Activated naive CD8-positive, alpha-beta T cell treated with anti-CD3 and anti-CD28 coated beads, Interleukin-2, amount 50 U/mL, for 16 hours (primary cell): ENCODE measurements at places on chromosomes 4 and X.

DNA sequence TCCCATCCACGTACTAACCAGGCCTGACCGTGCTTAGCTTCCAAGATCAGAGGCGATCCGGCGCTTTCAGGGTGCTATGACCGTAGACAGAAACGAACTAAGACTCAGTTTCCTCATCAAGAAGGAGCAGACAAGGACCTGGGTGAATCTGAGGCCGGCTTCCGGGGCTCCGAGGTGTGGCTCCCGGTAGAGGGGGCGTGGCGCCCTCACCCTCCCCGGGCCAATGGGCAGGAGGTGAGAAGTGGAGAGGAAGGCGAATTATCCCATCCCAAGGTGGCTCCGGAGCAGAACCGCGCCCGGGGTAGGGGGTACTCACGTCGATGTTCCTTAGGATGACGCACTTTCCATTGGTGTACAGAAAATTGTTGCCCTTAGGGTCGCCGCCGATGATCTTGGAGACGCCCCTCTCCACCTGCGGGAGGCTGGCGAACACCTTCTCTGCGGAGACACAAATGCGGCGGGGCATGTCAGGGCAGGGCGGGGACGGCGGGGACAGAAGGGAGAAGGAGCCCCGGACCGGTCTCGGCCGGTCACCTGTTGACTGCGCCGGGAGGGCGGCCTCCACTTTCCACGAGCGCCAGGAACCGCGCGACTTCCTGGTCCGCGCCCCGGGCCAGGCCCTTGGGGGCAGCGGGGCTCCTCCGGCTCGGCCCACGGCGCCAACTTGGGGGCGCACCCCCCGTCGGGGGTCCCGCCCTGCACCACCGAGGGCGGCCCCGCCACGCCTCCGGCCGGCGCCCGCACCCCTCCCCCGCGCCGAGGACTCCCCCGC is 616 bp downstream of the WDR1 start:
- peak; percentile 26 for DNase-seq

DNA sequence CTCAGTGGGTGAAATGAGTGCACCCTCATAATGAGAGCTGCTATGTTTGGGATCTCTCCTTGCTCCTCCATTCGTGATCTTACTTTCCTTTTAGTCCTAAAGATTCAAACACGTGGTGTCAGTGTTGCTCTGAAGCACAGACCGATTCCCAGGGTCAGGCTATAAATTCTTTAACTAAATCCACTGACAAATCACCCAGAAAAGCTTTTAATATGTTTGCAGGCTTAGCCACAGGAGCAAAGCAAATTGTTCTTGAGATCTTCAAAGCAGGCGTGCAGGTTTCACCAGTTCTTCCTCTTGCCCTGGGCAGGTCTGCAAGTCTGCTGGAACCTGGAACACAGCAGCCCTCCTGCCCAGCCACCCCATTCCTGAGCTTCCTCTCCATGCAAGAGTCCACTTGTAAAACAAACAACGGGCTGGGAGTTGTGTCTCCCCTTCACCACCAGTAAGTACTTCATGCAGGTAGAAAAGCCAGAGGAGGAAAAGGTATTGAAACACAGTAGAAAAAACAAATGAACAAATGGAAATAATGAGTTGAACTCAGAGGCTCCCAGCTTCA is 70.1 kb upstream of the ENPP6 start:
- no peak for DNase-seq

DNA sequence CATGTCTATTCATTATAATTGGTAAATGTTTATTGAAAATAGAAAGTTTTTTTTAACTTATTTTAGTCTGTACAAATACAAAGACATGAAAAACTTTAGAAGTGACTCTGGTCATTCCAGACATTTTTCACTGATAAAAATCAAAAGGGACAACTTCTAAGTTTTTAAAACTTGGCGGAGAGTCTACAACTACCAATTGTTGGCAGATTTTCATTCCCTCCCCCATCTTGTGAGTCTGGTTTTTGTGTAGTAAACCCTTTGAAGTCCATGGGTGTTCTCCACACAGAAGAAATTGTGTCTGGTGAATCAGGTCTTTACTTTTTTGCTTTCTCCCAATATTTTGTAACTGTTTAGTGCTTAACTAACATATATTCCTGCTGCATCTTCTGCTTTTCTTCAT is 336.5 kb downstream of the PDGFC start:
- no peak for DNase-seq

- no peak for DNase-seq
These were observed 270.3 kb downstream of the ASMT start for GRCh38 chrX:1885116-1885515.

- no peak for DNase-seq
These were observed 1.5 kb downstream of the AIMP1 start for GRCh38 chr4:106317815-106318214.

DNA sequence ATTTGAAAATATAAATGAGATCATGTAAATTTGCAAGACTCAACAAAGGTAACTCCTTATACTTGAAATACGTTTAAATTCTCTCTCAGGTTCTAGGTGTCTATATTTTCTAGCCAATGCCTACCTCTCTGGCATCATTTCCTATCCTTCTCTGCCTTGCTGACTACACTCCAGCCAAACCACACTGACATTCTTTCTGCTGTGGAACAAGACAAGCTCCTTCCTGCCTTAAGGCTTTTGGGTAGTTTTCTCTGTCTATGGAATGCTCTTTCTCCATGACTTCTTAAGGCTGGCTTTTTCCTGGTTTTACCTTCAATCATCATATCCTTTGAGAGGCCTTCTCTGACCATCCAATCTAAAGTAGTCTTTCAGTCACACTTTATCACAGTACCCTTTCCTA is 201.0 kb downstream of the SPRY1 start:
- DNase-seq: no peak

- DNase-seq: no peak
These were observed 58.4 kb upstream of the SLIT2 start for GRCh38 chr4:20193141-20193936.

- no peak for DNase-seq
These were observed 278.3 kb downstream of the PCDH18 start for GRCh38 chr4:137253949-137254348.

DNA sequence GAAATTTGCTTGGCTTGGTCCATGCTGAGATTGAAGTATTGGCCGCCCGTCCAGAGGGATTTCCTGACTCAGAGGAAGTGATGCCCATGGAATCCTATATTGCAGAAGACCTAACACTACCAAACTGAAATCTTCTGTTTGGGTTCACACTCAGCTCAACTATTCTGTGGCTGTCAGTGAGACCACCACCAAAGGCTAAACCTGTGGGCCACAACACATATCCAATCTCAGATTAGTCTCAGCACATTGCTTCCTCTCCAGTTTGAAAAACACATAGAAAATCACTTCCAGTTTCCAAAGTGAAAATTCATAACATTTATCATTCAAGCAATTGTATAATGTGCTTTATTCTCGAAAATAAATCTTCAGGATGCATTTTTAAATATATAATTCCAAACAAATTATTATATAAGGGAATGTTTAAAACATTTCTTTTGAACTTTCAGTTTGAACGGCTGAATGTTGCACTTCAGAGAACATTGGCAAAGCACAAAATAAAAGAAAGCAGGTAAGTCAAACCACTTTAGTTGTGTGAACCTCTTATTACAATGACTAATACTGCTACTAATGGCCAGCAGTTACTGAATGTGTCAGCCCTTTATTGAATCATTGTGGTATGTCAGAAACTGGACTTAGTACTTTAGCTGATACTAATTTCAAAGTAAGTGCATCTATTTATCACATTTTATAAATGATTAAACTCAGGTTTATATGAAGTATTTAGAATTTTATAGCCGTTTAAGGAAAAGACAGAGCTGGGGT is 37.0 kb downstream of the GUCY1A1 start:
- DNase-seq: no peak

DNA sequence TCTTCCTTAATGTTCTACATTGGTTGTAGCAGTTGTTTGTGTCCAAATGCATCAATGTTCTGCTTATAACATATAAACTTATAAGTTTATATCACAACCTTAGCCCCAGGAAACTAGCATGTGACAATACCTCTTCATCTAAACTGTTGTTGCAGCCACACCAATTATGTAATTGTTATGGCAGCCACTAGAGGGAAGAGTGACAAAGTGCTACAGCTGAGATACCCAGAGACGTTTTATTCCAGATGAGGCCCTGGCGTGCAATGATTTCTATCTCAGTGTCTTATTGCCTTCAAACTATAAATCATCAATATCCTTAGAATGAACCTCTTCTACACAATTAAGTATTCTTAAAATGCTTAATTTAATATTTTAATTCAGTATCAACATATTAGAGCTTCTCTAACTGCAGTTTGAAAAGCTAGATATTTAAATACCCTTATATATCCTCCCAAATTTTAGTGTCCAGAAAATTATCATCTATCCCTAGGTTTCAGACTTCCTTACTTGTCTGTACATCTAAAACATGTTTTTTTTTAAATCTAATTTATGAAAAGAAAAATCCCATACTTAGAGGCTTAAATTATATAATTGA is 171.6 kb downstream of the PCDH10 start:
- no peak for DNase-seq

GRCh38 chr4:73707918-73708577 is 32.3 kb upstream of the CXCL8 start:
- DNase-seq: no peak

DNA sequence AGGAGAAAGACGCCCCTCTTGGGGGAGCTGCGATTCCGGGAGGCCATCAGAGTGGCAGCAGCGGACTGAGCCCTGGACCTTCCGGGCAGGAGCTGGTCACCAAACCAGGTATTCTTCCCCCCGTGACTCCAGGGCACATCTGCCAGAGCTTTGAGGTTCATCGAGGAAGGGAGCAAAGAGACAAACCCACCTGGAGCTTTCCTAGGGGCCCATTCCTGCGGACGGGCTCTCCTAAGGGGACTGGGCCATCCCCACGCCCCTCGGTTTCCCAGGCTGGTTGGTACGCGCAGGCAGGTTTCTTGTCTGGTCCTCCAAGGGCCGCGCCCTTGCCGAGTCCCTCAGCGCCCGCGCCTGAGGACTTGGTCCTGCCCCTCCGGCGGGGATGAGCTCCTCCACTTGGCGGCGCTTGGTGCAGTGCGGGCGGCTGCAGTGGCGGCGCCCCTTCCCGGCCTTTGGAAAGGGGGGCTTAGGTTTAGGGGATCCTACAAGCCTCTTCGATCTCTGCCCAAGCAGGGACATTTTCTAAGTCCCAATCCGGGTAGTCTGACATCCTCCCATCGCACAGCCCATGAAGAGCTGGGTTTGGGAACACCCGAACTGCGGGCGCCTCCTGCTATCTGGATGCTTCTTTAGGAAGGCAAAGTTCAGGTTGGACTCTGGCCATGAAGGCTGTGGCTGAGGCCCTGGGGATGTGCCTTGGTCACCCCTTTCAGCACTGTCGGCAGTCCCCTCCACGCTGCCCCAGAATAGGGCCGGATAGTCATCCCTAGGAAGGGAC is 538 bp downstream of the STBD1 start:
- DNase-seq: no peak

DNA sequence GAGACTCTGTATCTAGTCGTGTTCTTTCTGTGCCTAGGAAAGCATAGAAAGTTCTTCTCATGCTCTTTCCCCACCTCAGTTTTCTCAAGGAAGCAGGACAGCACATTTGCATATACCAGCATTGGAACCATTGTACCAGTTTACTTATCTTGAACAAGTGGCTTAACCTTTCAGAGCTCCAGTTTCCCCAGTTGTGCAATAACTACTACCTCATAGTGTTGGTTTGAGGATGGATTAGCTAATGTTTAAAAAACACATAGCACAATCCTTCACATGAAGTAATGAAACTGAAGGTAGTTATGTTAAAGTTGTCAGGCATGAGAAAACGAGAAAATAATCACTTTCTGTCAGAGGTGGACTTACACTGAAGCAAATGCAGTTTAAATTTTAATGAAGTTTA is 92.2 kb upstream of the H2AZ1 start:
- DNase-seq: no peak

- DNase-seq: no peak
These were observed 53.1 kb downstream of the HOPX start for GRCh38 chr4:56627985-56628384.

- DNase-seq: no peak
These were observed 15.2 kb downstream of the PRKG2 start for GRCh38 chr4:81199831-81200230.

DNA sequence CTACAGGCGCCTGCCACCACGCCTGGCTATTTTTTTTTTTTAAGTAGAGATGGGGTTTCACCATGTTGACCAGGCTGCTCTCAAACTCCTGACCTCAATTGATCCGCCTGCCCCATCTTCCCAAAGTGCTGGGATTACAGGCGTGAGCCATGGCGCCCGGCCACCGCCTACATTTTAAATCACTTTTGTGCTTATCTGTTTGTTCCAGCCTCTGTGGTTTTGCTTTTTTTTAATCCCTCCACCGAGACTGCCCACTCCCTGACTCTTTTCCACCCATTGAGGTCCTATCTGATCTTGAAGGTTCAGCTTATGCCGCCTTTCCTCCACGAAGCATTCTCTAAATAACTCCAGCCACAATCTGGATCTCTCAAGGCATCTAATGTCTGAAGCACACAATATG is 73.5 kb downstream of the CHRDL1 start:
- no peak for DNase-seq

DNA sequence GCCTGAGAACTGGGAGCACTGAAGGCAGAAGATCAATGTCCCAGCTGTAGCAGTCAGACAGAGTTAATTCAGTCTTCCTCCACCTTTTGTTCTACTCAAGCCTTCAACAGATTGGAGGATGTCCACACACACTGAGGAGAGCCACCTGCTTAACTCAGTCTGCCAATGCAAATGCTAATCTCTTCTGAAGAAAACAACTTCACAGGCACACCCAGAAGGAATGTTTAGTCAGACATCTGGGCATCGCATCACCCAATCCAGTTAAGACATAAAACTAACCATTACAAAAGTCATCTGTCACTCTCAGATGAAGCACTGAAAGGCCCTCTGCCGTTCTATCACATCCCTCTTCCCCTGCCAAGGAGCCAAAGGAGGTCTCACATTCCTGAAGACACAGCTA is 173.7 kb downstream of the CENPC start:
- no peak for DNase-seq

DNA sequence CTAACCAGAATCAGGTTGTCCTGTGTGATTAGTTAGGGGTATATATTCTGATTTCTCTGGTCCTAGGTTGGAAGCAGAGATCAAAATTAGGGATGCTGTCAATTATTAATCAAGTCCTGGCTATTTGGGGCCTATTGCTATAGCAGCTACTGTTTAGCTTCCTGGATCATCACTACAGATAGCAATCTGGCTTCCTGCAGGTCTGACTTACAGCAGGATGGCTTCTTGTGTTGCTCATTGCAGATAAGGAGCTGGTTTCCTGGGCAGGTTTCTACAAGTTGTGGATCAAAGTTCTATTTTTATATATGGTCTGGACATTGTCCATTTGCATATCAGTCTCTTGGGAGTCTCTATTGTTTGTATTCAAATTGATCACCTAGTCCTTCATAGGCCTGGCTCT is 57.7 kb upstream of the C4orf54 start:
- DNase-seq: no peak

DNA sequence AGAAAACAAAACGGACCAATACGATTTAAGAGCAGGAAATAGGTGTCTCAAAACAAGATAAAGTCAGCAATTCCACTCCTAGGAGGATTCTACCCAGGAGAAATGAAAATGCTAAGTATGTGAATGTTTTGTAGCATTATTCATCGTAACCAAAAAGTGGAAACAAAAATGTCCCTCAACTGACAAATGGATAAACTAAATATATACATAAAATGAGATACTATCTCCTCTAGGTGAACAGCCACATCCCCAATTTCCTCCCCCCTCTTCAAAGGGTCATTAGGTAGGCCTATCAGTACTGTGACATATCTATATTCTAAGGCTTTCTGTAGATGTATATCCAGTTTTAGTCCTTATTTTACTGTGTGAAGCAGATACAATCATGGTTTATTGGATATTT is 18.0 kb downstream of the DDX3X start:
- DNase-seq: no peak
